ENCODE measurements at places on chromosomes 3 and 15.

GRCh38 chr3:29890801-29891200 is 609.9 kb downstream of the RBMS3 start:
- DNase-seq, result no peak

DNA sequence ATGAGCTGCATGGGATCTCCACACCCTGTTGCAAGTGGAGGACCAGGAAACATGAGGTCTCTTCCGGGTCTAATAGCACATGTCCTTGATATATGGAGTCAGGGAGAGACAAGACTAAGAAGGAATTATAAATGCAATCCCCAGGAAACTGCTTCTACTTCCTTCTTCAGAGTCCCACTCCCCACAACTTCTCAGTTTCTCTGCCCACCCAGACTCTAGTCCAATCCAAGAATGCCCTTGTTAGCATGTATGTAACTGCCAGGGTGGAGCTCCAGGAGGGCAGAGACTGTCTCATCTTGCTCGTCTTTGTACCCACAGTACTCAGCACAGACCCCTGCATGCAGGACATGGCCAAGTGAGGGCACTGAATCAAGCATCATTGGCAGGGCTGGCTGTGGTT is 8.3 kb downstream of the DAPK2 start:
- no peak for DNase-seq

GRCh38 chr15:59063042-59063441 is 41.9 kb upstream of the CCNB2 start:
- DNase-seq, result peak; percentile 47

GRCh38 chr3:79233431-79234060 is 534.3 kb downstream of the ROBO1 start:
- DNase-seq, result no peak

DNA sequence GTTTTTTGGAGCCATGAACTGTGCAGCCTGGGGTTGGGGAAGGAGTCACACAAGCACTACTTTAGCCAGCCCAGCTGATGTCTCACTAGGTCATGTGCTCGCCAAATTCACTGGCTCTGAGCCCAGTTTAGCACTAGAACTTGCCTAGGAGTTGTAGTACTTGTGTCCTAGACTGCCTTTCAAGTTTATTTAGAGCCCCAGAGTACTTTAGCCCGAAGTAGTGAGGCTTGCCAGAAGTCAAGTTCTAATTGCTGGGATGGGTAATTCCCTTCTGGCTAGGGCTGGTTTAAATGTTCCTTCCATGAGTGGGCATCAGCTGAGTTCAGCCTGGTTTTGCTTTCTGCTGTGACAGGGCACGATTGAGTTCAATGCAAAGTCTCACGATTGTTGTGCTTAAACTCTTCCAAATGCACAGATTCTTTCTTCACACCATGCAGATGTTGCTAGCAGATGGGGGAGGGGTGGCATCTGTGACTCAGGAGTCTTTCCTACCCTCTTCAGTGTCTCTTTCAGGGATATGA is 228.2 kb upstream of the ZPLD1 start:
- no peak for DNase-seq

- no peak for DNase-seq
Measured at GRCh38 chr15:91896341-91897055, 43.0 kb downstream of the SLCO3A1 start.

DNA sequence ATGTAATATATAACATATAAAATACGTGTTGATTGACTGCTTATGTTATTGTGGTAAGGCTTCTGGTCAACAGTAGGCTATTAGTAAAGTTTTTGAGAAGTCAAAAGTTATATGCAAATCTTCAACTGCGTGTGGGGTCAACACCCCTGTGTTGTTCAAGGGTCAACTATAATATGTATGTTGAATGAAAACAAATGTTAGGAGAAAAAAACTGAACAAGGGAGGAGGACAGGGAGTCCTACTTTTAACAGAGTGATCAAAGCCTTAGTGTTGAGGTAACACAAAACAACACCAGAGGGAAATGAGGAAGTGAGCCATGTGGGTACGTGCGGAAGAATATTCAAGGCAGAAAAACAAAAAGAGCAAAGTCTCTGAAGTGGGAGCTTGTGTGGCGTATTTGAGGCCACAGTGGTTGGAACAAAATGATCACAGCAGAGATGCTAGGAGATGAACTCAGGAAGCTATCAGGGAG is 62.5 kb downstream of the SFMBT1 start:
- DNase-seq, result no peak

DNA sequence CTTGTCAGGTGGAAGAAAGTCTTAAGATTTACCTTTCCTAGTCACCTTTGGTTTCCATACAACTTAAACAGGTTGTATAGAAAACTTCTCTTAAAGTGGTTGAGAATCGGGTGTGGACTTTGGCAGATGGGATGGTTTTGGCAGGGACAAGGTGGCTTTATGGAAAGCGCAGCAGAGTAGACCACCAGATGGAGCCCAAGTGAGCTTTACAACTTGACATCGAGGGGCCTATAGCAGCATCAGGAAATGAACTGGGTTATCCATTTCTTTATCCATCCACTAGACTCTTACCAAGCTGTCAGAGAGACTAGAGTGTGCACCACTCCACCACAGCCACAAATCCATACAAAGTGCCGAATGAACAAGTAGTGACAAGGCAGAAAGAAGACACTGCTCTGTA is 85.3 kb upstream of the MBNL1 start:
- DNase-seq, result no peak

- DNase-seq, result no peak
Measured at GRCh38 chr3:32951410-32951811, at the start of gene CCR4. TSS of gene CCR4 (plus strand) at chr3:32951644. CDS start at chr3:32953423, 1,779 bp downstream.

DNA sequence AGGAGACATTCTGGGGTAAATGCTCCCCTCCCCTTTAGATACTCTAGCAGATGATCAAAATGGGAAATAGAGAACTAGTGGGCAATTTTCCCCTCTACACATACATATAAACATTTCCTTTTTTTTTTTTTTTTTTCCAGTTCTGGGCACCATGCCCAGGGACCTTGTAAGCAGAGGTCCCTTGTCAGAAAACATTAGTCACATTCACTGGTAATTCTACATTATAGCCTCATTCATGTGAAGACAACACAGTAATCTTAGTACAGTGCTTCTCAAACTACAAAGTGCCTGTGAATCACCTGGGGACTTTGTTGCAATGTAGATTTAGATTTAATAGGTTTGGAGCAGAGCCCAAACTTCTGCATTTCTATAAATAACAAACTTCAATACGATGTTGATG is 60.1 kb upstream of the ACTC1 start:
- no peak for DNase-seq

GRCh38 chr15:69288531-69289341 is 10.0 kb upstream of the PAQR5 start:
- no peak for DNase-seq

- DNase-seq, result no peak
Measured at GRCh38 chr3:29317659-29318173, 36.8 kb downstream of the RBMS3 start.

- DNase-seq, result no peak
Measured at GRCh38 chr3:9064850-9065249, 101.6 kb upstream of the RAD18 start.

- no peak for DNase-seq
Measured at GRCh38 chr3:144162042-144162441, 190.4 kb downstream of the DIPK2A start.

GRCh38 chr3:14521611-14522010 is 18.5 kb downstream of the GRIP2 start:
- DNase-seq, result no peak

DNA sequence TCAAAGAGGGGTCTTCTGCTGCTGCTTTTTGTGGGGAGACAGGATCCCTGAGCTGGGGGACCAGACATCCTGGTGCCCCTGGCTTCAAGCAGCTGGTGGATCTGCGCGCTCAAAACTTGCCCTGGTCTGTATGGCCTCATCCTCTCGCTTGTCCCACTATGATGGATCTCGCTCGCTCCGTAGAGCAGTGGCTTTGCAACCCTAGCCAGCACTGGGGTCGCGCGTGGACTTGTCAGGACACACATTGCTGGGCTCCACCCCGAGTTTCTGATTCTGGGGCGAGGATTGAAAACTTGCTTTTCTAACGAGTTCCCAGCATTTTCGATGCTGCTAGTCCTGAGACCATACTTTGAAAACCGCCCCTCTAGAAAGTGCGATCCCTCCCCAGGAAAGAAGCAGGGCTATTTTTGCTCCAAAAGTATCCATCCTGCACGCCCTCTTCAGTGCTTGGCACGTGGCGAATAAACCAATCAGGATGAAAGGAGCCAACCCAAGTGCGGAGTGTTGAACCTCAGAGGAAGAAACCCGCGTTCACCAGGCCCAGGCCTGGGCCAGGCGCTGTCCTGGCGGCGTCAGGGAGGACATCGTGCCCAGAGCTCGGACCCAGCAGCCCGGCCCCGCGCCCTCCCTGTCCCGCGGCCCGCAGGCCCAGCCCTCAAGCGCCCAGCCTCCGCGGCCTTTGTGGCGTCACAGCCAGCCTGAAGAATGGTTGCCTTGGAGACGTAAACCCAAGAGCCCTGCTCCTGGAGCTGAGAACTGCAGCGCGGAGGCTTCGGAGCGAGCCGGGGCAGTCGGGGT is at the start of gene CFAP100:
TSS of gene CFAP100 (plus strand) at position 731 of the 798 bp plus-strand sequence. CDS start 1,092 bp downstream, outside the sequence.
- DNase-seq, result peak; percentile 86

DNA sequence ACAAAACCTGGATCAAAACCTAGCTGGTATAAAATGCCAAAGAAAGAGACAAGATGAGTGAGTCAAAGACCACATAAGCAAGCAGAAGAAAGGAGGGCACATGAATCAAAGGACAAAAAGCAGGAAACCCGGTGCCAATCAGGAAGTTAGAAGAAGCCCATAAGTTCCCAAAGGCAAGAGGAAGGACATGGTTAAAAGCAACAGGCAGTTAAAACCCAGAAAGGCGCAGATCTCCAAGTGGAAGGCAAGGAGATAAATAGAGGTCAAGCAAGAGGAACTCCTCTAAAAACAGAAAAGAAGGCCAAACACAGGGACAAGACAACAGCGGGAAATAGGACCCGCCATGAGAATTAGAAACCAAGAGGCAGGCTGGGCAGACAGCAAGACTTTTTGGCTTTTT is 4.4 kb downstream of the TMOD2 start:
- DNase-seq, result no peak

DNA sequence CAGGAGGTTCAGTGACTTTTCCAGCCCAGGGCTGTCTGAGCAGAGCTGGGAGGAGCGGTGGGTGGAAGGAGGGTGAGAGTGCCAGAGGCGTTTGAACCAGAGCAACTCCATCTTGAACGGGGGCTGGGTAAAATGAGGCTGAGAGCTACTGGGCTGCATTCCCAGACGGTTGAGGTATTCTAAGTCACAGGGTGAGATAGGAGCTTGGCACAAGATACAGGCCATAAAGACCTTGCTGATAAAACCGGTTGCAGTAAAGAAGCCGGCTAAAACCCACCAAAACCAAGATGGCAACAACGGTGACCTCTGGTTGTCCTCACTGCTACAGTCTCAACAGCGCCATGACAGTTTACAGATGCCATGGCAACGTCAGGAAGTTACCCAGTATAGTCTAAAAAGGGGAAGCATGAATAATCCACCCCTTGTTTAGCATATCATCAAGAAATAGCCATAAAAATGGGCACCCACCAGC is 60.2 kb downstream of the ABTB1 start:
- DNase-seq, result no peak

DNA sequence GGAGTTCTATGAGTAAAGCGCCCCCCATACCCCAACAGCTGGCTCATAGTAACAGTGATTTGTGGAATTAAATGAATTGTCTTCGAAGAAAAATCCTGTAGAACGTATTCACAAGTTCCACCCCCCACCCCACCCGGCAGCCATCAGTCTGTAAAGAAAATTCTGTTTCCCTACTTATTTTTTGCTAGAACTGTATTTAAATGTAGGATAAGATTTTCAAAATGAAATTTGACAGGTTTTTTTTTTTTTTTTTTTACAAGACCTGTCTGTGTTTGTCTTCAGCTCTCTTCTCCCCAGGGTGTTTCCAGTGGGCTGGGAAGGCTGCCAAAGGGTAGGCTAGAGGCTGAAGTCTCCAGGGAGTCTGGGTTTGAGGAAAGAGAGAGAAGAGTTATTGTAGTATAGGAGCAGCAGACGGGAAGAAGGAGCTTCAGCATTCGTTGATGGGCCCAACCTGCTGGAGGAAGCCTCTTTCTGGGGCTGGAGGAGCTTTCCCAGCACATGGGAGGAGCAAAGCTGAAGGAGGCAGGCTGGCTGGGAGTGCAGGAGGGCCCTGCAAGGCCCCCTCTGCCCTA is 130.6 kb upstream of the SEMA6D start:
- peak; percentile 44 for DNase-seq

DNA sequence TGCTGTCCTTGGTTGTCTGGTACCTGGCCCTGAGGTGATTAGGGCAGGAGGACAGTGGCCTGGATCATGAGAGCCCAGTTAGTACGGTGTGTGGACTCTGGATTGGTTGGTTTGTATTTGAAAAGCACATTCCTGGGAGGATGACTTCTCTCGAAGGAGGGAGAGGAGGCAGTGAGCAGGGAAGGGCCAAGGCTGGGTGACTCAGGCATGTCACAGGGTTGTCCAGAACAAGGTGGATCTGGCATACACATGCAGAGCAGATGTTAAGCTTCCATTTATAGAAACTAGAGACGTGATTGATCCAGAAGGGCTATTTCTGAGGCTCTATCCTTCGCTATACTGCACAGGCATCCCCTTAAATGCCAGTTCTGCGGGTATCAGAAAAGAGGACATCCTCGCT is 34.4 kb downstream of the FAM240A start:
- DNase-seq, result no peak

- no peak for DNase-seq
Measured at GRCh38 chr15:42528970-42529369, 19.6 kb downstream of the LRRC57 start.

DNA sequence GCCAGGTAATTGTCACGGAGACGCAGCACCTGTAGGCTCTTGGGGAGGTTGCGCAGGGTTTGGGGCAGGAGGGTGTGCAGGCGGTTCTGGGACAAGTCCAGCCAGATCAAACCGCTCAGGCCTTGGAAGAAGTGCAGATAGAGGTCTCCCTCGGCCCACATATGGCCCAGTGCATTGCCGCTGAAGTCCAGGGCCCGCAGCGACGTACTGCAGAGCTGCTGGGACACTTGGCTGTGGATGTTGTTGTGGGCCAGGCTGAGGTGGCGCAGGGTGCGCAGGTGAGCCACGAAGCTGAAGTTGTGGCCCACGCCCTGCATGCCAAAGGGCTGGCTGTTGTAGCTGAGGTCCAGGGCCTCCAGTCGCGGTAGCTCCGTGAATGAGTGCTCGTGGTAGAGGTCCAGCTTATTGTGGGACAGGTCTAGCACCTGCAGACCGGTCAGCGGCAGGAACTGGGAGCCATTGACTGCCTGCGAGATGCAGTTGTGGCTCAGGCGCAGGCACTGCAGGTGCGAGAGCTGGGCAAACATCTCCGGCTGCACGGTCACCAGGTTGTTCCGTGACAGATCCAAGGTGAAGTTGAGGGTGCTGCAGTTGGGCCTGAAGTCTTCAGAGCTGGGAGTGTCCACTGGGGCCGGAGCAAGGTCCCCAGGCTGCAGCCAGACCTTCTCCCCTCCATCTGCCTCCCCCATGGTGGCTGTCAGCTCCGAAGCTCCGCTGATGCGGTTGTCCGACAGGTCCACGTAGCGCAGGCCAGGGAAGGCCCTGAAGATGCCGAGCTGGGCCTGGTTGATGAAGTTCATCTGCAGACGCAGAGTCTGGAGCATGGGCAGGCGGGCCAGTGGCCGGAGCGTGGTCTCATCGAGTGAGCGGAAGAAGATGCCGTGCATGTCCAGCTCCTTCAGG is 2.9 kb downstream of the TLR9 start:
- DNase-seq, result peak; percentile 68

All from osteoblast (primary cell).